A673 (cell line): ENCODE measurements at places on chromosomes 1 and 21.

GRCh38 chr1:29240400-29240837 lies 4.1 kb downstream of the PTPRU start:
- DNase-seq: no peak

DNA sequence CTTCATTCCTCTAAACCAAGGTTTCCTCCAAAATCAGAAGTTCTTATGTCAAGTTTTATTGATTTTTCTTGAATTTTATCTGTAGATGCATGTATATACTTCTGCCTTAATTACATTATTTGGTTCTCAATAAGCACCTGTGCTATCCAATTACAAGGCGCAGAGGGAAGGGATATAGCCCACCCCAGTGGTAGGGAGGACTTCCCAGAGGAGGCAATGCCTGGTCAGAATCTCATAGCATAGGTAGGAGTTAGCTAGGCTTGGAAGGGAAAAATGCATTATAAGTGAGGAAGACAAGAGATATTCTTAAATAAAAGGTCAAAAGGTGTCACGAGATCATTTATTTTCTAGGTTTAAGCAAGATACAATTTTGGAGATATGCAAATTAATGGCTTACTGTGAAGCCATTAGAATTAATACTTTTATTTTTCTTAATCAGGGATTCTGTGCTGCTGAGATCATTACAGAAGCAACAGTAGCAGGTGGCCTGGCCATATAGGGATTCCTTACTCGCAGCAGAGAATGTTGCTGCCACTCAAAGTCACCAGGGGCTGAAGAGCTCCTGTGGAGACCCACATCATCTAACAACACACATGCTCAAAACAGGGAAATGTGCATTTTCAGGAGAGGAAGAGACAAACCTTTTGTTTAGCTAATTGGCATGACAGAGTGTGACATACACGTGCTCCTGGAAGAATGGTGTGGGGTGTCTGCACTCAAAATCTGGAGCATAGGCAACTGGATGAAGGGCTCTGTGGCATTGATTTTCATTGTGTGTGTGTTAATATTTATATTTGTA lies 178.3 kb downstream of the ATG4C start:
- peak; percentile 60 for DNase-seq

- no peak for DNase-seq
Observed at GRCh38 chr1:199307496-199308264, 668.8 kb downstream of the PTPRC start.

DNA sequence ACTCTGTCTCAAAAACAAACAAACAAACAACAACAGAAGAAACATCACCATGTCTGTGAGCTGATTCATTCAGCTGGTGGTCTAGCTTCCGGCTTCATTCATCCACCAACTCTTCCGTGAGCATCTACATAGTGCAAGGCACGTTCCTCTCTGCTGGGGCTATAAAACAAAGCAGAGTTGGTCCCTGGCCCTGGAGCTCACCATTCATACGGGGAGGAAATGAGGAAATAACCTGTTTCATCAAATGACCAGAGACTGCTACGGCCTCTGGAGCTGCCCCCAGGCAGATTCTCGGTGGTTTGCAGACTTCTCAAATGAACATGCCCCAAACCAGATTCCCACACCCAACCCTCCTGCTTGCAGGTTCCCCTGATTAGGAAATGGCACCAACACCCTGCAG lies 41.0 kb upstream of the ID3 start:
- DNase-seq: no peak

GRCh38 chr1:65630855-65631254 lies 161.8 kb upstream of the PDE4B start:
- no peak for DNase-seq

DNA sequence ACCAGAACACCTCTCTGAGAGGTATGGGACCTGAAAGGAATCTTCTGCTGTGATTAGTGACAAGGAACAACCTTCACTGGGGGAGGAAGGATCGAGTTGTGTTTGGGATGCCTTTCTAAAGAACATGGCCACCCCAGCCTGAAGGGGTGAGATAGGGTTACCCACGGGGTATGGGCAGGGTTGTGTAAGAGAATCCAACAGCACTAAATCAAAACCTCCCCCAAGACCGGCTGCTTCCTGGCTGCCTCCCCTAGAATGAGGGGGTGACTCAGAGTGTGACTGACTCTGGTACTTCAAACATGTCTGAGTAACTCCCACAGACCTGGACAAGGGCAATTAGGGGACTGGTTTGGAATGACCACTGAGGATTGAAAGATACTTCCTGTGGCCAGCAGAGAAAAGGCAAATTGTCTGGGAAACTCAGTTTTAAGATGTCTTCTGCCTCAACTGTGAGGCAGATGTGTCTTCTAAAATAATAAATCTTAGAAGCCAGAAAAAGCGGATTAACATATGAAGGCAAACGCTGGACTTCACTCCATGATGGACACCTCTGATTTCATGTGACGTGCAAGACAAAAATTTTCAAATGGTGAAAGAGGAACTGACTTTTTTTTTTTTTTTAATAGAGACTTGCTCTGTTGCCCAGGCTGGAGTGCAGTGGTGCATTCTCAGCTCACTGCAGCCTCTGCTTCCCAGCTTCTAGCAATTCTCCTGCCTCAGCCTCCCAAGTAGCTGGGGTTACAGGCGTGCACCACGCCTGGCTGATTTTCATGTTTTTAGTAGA lies 6.7 kb upstream of the PTPN14 start:
- no peak for DNase-seq

- no peak for DNase-seq
Observed at GRCh38 chr1:55555956-55556725, 341.0 kb upstream of the USP24 start.

GRCh38 chr1:47650611-47651010 lies 212.8 kb downstream of the FOXD2 start:
- no peak for DNase-seq

- DNase-seq: peak; percentile 79
Observed at GRCh38 chr1:193070942-193071341, 11.5 kb downstream of the RO60 start.

DNA sequence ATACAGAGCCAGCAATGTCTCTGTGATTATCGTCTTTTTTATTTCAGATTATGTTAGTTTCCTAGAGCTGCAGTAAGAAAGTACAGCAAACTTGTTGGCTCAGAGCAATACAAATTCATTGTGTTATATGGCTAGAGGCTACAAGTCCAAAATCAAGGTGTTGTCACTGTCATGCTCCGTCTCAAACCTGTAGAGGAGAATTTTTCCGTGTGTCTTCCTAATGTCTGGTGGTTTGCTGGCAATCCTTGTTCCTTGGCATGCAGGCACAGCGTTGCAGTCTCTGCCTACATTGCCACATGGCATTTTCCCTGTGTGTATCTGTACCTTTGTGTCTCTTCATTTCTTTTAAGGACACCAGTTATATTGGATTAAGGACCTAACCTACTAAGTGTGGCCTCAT lies 244.4 kb downstream of the LRRIQ3 start:
- DNase-seq: no peak

DNA sequence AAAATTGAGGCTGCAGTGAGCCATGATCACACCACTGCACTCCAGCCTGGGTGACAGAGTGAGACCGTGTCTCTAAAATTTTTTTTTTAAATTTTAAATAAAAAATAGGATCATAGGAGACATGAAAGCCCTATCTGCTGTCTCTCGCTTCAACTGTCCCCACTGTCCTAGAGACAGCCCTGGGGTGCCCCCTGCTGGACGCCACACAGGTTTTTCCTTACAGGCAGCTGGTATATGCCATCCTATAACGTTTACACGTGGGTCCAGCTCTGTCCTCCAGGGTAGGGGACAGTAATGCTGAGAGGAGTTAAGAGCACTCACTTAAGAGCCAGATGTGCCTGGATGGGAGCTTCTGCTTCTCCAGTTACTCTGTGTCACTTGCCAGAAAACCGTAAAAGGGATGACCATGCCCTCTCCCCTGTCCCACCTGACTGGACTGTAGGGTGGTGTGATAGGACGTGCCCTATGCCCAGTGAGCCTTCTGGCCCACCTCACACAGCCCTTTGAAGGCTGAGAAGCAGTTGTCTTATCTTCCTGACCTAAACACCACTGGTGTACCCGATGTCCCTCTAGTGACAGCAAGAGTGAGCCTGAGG lies 8.5 kb downstream of the FBXO2 start:
- peak; percentile 90 for DNase-seq

DNA sequence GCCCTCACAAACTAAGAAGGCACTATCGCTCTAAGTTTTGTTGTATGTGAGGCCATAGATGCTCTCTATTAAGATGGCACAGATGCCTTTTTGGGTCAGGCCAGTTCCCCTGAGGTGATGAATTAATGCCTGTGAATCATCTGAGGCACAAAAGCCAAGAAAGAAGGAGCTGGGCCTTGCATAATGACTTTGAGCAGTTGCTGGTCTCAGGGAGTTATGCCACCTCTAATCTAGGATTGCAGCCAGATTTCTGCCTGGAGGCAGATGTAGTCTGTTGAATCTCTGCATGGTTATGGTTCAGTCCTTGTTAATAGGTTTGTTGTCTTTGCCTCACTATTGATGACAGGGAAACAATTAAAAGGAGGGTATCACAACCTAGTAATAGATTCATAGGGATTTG lies 168.1 kb upstream of the CHRM3 start:
- no peak for DNase-seq

- DNase-seq: no peak
Observed at GRCh38 chr1:42037586-42037985, 115.6 kb upstream of the GUCA2B start.

GRCh38 chr1:116769561-116769977 lies 15.3 kb downstream of the CD2 start:
- DNase-seq: no peak

GRCh38 chr1:155269381-155269780 lies 3.9 kb downstream of the CLK2 start:
- DNase-seq: no peak

GRCh38 chr1:198913667-198914066 lies 274.8 kb downstream of the PTPRC start:
- no peak for DNase-seq

DNA sequence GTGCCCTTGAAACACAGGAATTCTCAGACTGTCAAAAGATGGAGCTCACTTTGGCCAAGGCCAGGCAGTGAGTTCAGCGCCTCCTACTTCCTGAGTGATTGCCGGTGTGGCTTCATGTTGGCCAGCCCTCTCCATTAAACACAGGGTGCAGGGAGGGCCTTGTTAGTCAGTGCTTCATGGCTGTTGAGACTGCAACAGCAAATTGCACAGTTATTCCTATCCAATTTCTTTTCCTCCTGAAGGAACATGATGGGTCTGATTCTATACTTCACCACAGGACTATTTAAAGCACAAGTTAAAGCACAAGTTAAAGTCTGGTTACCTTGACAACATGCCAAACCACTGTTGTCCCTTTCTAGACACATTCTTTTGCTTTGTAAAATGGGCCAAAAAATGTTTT lies 156.6 kb downstream of the SIPA1L2 start:
- DNase-seq: peak; percentile 29

DNA sequence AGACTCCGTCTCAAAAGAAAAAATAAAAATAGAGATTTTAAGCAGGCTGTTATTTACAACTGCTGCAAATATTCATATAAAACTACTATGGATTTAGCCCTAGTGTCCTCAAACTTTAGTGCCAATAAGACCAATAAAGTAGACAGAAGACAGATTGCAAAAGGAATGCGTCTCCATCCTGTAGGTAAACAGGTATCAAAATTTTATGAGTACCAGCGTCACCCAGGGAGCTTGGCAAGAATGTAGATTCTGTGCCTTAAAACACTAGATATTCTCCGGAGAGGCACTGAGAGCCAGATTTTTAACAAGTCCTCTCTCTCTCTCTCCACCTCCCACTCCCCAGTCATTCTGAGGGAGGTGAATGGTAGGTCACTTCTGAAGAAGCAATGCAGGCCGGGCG lies 18.4 kb downstream of the SMYD3 start:
- DNase-seq: no peak

DNA sequence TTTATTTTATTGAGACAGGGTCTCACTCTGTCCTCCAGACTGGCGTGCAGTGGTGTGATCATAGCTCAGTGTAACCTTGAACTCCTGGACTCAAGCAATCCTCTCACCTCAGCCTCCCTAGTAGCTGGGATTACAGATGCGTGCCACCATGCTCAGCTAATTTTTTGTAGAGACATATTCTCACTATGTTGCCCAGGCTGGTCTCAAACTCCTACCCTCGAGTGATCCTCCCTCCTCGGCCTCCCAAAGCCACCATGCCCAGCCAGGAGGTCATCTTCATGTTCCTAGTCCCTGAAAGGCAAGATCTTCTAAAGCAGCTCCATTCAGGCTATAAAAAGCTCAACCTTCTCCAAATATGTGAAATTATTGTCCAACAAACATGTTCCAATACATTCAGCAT lies 53.9 kb downstream of the TOR1AIP2 start:
- no peak for DNase-seq

DNA sequence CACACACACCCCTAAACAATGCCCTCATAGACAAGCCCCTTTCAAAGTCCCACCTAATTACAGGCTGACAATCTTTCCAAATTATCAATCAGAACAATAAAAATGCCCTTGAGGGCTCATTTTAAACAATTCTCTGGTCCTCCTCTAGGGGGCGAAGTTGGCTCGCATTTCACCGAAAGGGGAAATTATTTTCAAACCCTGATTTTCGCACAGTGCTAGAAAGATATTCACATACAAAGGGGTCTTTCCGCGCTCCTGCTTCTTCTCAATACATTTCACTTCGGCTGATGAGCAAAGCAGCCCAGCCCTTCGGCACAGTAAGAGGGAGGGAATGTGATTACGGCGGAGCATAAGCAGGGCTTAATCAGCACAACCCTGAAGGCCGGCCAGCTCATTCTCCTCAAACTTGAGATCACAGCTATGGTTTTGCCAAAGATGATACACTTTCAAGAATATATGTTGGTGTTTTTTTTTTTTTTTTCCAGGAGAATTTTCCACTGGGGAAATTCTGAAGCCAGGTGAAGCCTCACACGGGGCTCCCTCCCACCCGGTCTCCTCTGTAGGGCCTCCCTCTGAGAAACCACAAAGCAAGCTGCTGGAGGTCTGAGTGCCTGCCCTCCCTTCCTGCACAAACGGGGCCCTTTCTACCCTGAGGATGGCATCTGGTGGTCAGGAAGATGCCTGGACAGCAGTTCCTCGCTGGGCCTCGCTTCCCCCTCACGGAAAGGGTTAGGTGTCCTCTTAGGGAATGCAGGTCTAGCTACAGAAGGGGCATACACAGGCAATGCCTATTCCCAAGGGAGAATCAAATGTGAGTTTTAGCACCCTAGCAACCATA lies 66.9 kb downstream of the GNG12 start:
- peak; percentile 75 for DNase-seq

DNA sequence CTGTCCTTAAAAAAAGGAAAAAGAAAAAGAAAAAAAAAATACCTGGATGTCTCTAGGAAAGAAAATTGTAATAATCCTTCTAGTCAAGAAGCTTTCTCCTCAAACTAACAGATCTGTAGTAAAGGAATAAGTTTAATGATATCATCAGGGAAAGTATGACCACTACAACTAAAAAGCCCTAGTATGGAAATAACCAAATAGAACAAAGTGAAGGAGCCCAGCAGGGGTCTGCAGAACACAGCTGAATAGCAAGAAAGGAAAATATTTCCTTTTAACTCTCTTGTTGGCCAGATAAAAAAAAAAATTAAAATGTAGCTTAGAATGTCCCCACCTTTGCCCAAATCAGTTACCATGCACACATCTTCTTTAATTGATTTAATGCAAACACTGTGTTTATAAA lies 43.2 kb downstream of the PRRX1 start:
- DNase-seq: no peak

GRCh38 chr1:28039341-28039740 lies 49.1 kb downstream of the EYA3 start:
- DNase-seq: no peak

GRCh38 chr1:76037324-76037723 lies 37.2 kb upstream of the ST6GALNAC3 start:
- no peak for DNase-seq
